ENCODE measurements at places on chromosomes 4 and X.

DNA sequence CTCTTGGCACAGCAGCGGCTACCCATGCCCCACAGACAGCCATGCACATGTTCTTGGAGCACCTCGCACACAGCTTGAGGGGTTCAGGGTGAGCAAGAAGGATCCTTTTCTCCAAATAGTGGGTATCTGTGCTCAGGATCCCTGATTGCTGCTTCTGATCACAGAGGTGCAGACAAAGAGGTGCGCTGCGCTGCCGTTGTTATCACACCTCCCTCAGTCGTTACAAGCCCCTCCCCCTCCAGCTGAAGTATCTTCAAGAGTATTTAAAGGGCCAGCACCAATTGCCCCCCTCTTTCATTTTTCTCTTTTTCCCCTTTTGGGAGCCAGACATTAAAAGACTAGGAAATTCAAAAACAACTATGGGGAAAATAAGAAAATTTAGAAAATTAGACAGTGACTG lies 44.3 kb downstream of the NELFA start:
- no peak for DNase-seq

DNA sequence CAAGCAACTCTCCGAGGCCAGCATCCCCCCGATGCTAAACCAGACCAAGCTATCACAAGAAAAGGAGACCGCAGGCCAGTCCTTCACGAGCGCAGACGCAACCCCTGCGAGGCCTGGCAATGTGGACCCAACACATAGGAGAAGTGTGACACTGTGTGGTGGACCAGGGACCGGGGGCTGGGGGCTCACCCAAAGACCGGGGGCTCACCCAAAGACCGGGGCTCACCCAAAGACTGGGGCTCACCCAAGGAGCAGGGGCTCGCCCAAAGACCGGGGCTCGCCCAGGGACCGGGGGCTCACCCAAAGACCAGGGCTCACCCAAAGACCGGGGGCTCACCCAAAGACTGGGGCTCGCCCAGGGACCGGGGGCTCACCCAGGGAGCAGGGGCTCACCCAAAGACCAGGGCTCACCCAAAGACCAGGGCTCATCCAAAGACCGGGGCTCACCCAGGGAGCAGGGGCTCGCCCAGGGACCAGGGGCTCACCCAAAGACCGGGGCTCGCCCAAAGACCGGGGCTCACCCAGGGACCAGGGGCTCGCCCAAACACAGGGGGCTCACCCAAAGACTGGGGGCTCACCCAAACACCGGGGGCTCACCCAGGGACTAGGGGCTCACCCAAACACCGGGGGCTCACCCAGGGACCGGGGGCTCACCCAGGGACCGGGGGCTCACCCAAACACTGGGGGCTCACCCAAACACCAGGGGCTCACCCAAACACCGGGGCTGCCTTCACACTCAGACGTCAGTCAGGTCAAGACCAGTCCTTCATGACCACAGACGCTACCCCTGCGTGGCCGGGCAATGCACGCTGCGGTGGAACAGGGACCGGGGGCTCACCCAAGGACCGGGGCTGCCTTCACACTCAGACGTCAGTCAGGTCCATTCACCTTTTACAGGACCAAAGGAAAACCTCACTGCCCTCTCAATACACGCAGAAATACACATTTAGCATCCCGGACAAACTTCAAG lies 32.9 kb downstream of the PPP2R3B start:
- no peak for DNase-seq

GRCh38 chr4:172578712-172579111 lies 589.9 kb upstream of the GALNT7 start:
- DNase-seq, result no peak

DNA sequence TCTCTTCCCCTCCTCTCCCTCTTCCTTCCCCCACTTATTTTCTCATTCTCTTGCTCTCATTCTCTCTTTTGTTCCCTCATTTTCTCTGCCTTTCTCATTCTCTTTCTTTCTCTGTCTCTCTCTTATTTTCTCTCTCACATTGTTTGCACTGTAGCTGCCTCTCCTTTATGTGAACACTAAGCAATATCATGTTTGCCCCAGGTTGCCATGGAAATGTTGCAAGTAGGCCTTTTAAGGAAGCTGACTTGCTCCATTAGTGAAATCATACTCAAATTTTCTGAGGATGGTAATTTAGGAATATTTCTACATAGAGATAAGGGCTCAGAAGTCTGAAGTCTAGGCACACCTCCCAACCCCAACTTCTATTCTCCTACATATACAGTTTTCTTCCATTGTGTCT lies 130.1 kb downstream of the EDA start:
- DNase-seq, result no peak

DNA sequence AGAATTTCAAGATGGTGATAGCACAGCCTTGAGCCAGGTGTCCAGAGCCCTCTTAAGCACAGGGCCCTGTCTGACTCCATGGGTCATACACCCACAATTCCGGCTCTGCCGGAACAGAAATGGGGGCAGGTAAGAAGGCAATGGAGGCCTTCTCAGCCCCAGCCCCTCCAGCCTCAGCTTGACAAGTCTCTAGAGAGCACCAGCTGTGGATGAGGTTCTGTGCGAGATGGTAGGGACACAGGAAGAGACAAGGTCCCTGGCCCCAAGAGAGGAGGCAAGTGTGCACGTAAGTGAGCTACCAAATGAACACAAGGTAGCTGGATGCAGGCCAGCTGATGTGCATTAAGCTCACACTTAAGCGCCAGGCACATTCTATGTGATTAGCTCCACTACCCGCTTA lies 2.4 kb upstream of the PRRG3 start:
- DNase-seq, result no peak

- DNase-seq, result no peak
Measured at GRCh38 chrX:132757066-132757623, 201.3 kb downstream of the HS6ST2 start.

DNA sequence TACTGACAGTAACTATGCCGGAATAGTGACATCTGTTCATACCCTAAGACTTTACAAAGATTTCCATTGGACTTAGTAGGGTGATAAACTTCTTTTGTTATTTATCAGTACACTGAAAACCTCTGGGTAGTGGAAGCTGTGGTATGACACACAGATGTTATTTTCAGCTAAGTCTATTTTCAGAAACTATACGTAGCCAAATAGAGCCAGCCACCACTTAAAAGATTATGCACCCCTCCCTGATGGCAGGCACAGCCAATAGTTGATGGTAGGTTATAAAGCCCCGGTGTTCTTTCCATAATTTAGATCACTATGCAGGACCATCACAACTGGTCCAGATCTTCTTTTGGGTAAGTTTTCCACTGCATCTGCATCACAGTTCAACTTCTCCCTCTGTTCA lies 1603.2 kb upstream of the PABPC4L start:
- DNase-seq, result no peak

All from posterior cingulate gyrus (tissue), 11 donors.